ENCODE measurements at places on chromosomes 3 and 15.
A peak's percentile ranks its signal among the peaks of the same experiment; 100 is the strongest.

DNA sequence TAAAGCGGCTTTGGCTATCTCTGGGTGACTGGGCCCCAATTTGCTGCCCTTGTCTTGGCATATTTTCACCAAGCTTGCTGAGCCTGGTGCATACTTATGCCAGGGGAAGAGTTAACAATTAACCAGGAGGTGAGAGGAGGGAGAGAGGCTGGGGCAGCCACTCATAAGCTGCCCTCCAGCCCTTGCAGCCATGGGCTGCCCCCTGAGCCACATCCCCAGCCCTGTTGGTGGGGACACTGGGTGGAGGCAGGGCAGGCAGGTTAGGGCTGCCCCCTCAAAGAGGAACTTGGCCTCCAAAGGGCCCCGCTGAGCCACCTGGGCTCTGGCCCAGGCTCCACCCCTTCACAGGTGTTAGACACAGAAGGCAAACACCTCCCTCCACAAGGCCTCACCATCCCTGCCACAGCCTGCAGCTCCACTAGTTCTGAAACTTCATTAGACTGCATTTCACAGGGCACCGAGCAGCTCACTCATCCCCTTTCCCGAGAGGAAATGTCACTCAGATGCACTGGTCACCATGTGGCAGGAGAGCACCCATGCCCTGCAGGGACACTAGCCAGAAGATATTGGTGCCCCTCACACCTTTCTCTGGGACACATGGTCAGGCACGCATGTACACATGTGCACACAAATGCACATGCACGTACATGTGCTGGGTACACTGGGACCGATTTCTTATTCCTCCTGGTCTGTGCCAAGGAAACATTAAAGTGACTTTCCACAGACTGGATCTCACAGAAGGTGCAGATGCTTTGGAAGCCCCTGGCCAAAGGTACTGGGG is 20.2 kb downstream of the AMOTL2 start:
- no peak for DNase-seq

GRCh38 chr3:197155046-197155445 is 125.4 kb upstream of the MELTF start:
- no peak for DNase-seq

- DNase-seq, result no peak
These were observed 46.5 kb downstream of the TP63 start for GRCh38 chr3:189677667-189678066.

GRCh38 chr3:79636372-79636771 is 131.4 kb downstream of the ROBO1 start:
- no peak for DNase-seq

GRCh38 chr3:183260167-183260904 is 7.3 kb downstream of the B3GNT5 start:
- DNase-seq, result no peak

GRCh38 chr3:58609990-58610389 is 32.8 kb upstream of the FAM107A start:
- DNase-seq, result no peak

- no peak for DNase-seq
These were observed 366.0 kb downstream of the AGBL1 start for GRCh38 chr15:86445579-86446252.

- DNase-seq, result no peak
These were observed 184.1 kb downstream of the XXYLT1 start for GRCh38 chr3:195086885-195087284.

DNA sequence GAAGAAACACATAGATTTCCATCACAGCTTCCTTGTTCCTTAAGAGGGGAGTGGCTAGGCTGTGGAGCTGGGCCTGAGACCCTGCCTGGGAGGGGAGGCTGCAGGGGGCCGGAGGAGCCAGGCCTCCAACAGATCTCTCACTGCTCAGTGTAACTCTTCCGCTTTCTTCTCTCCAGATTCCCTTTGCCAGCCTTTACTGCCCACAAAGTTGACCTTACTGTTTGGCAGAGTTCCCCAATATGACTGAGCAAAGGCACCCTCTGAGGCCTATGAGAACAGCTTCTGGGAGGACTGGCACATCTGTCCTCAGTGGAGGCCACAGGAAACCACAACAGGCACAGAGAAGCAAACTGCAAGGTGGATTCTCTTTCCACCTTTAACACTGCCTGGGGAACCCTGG is 38.1 kb downstream of the SLCO2A1 start:
- no peak for DNase-seq

GRCh38 chr3:72746430-72747411 is 101.5 kb downstream of the SHQ1 start:
- no peak for DNase-seq

GRCh38 chr3:59856934-59857460 is 807.2 kb upstream of the CFAP20DC start:
- DNase-seq, result no peak

DNA sequence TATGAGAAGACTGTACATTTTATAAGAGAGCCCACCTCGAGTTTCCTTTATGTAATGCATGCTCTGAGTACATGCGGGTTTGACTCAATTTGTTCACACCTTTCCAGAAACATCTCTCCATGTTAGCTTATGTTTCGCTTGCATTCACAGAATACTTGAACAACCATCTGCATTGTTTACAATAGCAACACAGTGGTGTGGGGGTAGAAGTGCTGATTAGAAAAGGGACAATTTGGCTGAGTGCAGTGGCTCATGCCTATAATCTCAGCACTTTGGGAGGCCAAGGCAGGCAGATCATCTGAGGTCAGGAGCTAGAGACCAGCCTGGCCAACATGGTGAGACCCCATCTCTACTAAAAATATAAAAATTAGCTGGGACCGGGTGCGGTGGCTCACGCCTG is 60.9 kb downstream of the NCEH1 start:
- DNase-seq, result no peak

DNA sequence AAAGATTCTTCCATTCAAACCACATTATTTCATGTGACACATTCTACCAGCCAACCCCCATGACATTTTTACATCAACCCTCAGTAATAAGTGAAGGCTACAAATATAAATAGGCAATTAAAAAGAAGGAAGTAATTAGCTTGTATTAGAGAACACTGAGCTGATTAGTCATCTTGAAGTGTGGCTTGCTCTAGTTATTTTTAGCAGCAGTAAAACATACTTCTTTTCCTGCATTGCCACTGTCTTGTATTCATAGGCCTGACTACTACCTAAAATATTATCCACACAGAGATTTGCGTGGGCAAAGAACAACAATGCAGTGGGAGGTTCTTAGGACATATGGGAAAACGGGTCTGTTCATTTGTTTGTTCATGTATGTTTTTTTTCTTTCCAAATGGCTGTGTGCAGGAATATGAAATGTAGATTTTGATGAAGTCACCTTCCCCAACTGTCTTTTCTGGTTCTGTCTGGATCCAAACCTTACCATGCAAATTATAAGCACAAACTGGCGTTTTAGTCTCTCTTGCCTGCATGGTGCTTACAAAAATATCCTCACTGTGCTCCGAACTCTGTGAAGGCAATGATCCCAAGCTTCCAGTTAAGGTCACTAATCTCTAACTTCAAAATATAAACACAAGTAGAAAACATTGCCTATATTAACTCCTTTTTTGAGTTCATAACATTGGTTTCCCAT is 31.5 kb upstream of the TM4SF4 start:
- DNase-seq, result peak; percentile 26

GRCh38 chr15:77034695-77035489 is 36.0 kb downstream of the TSPAN3 start:
- peak; percentile 26 for DNase-seq

GRCh38 chr3:5861151-5861550 is 673.6 kb downstream of the EDEM1 start:
- no peak for DNase-seq

DNA sequence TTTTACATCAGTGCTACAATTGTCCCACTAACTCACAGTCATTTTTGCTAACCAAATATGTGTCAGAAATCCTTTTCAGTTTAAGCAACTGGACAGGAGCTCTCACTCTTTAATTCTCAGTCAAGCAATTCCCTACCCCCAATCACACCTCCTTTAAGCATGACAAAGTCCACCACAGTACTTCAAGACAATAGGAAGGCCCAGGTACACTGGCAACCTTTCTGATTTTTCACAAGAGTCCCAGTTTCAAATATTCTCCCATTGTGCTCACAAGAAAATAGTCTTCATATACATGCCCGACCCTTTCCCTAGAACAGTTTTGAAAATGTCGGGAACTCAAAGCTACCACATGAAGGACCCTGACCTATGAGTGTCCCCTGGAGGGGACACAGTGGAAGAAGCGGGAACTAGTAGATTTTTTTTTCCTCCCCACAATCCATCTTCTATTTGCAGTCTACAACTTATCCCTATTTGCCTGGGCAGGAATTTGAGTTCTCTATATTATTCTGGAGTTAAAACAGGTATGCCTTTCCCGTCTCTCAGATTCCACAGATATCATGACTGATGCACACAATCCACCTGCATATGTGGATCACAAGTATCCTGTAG is 413.5 kb downstream of the TIGIT start:
- DNase-seq, result no peak

- no peak for DNase-seq
These were observed 679.7 kb downstream of the FHIT start for GRCh38 chr3:60571511-60571910.

GRCh38 chr3:154060238-154061000 is 60.8 kb upstream of the ARHGEF26 start:
- peak; percentile 2 for DNase-seq

- DNase-seq, result no peak
These were observed 45.3 kb upstream of the PPP4R2 start for GRCh38 chr3:72951259-72951722.

- no peak for DNase-seq
These were observed 32.4 kb downstream of the MLH1 start for GRCh38 chr3:37025561-37026335.

DNA sequence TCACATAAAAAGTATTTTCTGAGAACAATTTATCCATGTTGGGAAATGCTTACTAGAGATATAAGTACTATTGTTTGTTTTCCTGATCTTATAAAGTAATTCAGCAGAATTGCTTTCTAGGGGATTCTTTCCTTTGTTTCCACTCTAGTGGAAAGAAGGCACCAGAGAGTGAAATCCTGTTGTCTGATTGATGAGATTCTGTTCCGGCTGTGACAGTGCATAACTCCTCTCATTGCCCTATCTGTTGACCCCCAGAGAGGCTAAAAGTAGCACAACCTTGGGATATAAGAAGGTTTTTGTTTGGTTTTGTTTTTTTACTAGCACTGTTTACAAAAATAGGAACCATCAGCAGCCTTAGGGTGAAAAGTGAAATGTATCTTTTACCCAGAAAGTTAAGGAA is 114.1 kb downstream of the ALCAM start:
- no peak for DNase-seq

- no peak for DNase-seq
These were observed 195.1 kb upstream of the NR2F2 start for GRCh38 chr15:96135166-96136093.

- DNase-seq, result no peak
These were observed 278.4 kb downstream of the OCA2 start for GRCh38 chr15:27820722-27821121.

DNA sequence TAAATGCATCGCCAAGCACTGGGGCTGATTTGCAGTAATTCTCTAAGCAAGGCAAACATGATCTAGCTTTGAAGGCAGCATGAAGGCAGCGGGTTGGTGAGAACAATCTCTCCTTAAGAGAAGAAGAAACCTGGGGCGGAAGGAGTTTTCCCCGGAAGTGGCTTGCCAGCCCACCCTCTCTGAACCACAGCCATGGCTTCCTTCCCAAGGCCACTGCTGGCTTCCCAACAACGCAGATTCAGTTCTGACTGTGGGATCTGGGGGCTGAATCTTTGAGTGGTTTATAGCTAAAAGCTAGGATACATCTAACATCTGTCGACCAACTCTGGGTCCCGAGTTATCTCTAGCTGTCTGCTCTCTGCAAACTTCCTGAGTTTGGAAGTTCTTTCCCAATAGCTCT is 4.3 kb upstream of the CPN2 start:
- DNase-seq, result no peak

GRCh38 chr3:74613521-74614106 is 845 bp downstream of the CNTN3 start:
- no peak for DNase-seq

GRCh38 chr15:47857014-47857775 is 139.9 kb downstream of the SEMA6D start:
- no peak for DNase-seq

DNA sequence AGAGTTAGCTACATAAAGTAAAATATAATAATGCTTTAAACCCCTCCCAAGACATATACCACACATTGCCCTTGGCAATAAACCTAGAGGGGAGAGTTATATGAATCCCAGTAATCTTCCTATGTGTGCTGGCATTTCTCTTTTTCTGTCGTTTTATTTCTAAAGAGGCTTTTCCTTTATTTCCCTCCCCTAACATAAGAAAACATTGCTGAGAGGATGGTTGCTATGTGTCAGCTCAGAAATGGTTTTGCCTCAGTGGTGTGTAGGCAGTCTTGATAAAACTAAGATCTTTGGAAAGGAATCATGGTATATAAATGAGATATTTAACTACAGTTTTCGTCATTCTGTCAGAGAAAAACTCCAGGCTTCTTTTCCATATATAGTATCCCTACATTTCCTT is 30.0 kb downstream of the CCDC191 start:
- DNase-seq, result no peak

DNA sequence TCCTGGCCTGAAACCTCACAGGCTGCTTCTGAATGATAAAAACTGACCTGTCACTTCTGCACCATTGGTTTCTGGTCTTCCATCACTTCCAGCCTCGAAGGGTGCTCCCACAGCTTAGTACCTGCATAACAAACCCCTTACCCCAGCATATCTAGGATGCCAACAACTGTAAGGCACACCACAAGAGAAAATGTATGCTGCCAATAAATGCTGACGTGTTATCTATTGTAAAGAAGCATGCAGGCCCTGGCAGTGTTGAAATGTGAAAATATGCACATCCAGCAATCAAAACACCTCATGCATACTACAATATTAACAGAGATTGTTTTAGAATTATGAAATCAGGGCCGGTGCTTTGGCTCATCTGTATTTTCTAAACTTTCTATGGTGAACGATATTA is 242.0 kb upstream of the NSMCE3 start:
- DNase-seq, result no peak

- no peak for DNase-seq
These were observed 170.2 kb upstream of the SMAD3 start for GRCh38 chr15:66894986-66895780.

DNA sequence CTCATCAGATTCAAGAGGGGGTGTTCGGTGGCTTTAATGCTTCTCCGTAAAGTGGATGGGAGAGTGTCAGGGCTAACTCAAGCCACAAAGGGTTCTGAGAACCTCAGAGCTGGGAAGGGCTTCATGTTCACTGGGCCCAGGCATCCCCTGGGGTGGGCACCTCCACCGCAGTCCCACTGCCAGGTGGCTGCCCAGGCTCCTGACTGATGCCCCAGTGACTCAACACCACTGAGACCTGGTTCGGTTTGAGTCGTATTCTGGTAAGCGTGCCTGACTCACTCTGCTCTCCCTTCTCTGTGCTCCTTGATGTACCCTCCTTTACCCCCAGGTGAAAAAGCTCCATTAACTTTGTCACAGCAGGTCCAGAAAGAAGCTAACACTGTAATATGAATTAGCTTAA is 304.6 kb downstream of the RPLP1 start:
- DNase-seq, result no peak

Measured in lung microvascular endothelial cell (primary cell).